Activated CD4-positive, alpha-beta T cell treated with anti-CD3 and anti-CD28 coated beads for 48 hours (primary cell): ENCODE measurements at places on chromosomes 5 and 9.
A peak's percentile ranks its signal among the peaks of the same experiment; 100 is the strongest.

- DNase-seq, result no peak
These were observed 8.0 kb upstream of the DCP2 start for GRCh38 chr5:112968411-112969106.

DNA sequence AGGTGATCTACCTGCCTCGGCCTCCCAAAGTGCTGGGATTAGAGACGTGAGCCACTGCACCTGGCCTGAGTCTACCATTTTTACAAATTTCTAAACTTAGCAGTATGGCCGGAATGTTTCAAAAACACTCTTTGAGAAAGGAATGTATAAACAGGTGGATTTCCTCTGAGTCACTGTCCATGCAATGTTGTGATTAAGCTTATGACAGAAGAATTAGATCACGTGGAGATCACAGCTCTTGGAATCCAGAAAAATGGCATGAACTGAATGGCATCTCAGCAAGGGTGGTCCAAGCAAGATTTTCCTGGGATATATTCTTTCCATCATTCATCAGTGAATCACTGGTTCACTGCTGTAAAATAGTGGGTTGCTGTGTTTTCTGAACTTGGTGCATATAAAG, 865.0 kb downstream of the PTPRD start:
- DNase-seq, result no peak

- DNase-seq, result no peak
These were observed 50.3 kb upstream of the ZFR start for GRCh38 chr5:32494827-32495226.

GRCh38 chr5:88785746-88786565, 97.0 kb downstream of the MEF2C start:
- peak; percentile 28 for DNase-seq

GRCh38 chr5:161396171-161396570, 150.4 kb downstream of the GABRB2 start:
- DNase-seq, result no peak

DNA sequence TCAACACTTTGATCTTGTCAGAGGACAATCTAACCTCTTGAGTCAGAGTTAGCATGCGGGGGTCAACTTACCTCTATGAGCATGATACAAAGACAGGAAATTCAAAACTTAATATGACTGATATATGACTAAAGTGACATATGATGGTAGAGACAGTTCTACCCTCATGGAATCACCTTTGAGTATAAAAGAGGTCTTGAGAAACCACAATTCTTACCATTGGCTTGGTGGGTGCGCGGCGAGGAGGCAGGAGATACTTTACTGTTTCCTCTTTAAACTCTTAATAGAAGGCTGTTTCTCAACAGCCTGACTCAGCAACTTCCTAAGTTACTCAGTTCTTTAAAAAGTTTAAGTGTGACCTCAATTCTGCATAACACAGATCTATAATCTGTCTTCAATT, 372.8 kb downstream of the KIAA0825 start:
- DNase-seq, result peak; percentile 7

DNA sequence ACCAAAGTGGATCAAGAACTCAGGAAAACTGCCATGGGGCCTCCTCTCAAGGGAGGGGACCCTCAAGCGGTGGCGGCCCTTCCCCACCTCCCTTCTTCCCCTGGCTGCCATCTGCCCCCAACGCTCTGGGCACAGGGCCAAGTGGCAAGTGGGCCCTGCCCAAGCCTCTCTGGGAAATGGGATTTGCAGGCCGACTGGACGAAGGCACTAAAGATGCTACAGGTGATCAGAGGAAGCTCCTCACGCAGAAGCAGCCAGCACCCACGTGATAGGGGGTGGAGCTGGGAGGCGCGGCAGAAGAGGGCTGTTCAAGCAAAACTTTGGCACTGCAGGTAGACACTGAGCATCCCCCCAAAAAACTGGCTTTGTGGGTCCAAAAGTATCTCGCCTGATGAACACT, 52.7 kb upstream of the UBTD2 start:
- DNase-seq, result no peak

- no peak for DNase-seq
These were observed 33.6 kb upstream of the MAMDC2 start for GRCh38 chr9:70010015-70010414.

GRCh38 chr9:15512889-15513288, 2.1 kb upstream of the PSIP1 start:
- no peak for DNase-seq

- peak; percentile 50 for DNase-seq
These were observed 8.4 kb upstream of the PHYHD1 start for GRCh38 chr9:128912270-128912853.

GRCh38 chr9:72526901-72527800, 5.7 kb downstream of the TMC1 start:
- peak; percentile 82 for DNase-seq

- DNase-seq, result no peak
These were observed 76.5 kb upstream of the SARDH start for GRCh38 chr9:133814586-133815208.

- no peak for DNase-seq
These were observed 23.8 kb upstream of the NPM1 start for GRCh38 chr5:171363846-171364245.

GRCh38 chr5:68591850-68592249, 376.3 kb downstream of the PIK3R1 start:
- no peak for DNase-seq

DNA sequence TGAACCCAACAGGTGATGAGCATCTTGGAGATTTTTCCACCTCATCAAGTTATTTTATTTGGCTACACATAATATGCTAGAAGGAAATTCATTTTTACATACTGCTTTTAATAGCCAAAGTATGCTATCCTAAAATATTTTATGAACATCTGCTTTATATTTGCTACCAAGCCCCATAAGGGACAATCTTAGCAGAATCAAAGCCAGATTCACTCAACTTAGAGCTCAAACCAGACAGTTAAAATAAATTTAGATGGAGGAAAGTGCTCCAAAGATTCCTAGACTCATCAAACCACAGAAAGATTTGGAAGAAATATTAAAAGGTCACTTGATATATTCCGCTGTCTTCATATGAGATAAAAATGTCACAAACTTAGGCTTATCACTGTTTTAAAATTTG, 637.1 kb upstream of the CCNG1 start:
- DNase-seq, result no peak

- no peak for DNase-seq
These were observed 133.8 kb downstream of the DENND1A start for GRCh38 chr9:123796094-123796493.

DNA sequence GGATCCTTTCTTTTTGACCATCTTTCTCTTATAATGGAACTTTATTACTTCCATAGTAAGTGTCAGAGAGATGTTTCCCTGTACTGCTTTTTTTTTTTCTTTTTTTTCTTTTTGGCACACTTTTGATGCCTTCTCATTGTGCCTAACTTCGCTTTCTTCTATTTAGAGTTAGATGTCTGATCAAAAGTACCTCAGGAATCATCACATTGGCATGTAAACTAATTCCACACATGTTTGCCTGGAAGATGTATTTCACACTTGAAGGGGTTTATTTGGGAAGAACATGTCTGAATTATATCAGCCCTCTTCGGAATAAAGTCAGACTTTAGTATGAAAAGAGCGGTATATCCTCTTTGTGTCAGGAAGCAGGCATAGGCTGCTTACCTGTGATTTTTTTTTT, 35.1 kb downstream of the SMARCA2 start:
- no peak for DNase-seq

DNA sequence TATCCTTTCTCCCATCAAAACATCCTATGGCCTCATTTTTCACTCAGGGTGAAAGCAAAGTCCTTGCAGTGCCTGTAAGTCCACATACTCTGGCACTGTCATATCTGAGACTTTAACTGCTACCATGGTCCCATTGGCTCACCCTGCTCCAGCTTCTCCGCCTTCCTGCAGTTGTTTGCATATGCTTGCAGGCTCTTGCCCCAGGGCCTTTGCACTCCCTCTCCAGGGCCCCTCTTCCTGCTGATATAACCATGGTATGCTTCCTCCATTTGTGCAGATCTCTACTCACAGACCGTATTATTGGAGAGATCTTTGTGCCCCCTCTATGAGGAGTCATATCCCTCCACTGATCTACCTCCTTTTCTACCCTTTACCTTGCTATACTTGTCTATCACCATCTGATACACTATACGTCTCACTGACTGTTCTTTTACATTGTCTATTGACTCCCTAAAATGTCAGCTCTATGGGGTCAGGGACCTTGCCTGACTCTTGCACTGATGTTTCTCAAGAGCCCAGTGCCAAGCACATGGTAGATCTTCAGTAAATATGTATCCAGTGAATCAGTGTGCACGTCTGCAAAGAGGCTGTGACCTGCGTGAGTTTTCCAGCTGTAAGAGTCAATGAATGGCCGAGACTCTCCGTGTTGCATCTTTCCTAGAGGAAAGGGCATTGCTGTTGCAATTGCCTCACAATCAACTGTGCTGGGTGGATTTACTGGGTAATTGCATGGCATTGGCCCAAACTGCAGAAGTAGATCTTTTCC, 81.7 kb upstream of the CPEB4 start:
- no peak for DNase-seq

- DNase-seq, result no peak
These were observed 30.7 kb upstream of the C5orf58 start for GRCh38 chr5:170202117-170202516.
